Fibroblast of lung (primary cell): ENCODE measurements at places on chromosomes 11 and 22.

- no peaks in the 10 kb centered on the region for H3K4me1 ChIP-seq
- DNase-seq: no peak
- H3K27ac ChIP-seq: no peak overlapping the region
- H3K4me3 ChIP-seq: no peak overlapping the region
- H3K27me3 ChIP-seq: no peaks in the 10 kb centered on the region
Observed at GRCh38 chr22:49944399-49944891, 16.1 kb upstream of the PIM3 start.

DNA sequence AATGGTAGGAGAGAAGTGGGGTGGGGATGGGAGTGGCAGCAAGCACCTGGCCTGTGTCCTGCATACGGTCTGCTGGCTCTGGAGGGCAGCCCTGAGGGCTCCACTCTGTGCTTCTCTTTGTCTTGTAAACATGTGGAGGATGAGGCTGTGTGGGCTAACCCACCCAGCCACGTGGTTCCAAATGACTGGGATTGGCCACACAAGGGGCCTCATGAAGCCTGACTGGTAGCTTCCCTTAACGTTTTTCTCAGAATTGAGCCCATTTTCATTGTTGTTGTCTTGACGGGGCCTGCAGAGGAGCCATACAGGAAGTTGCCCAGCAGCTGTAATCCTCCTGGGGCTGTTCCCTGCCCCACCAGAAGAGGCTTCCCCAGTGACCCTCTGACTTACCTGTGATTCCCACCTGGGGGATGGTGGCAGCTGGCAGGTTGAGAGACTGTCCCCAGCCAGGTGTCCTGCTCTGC, 18.0 kb downstream of the DERL3 start:
- H3K27ac ChIP-seq: no peak overlapping the region
- H3K27me3 ChIP-seq: no peaks in the 10 kb centered on the region
- no peak for DNase-seq
- H3K4me1 ChIP-seq: no peaks in the 10 kb centered on the region
- H3K4me3 ChIP-seq: no peak overlapping the region
- peaks cover 32% of the 10 kb centered on the region for H3K36me3 ChIP-seq

GRCh38 chr11:30128269-30128932, 102.4 kb upstream of the FSHB start:
- H3K4me1 ChIP-seq: no peaks in the 10 kb centered on the region
- H3K27ac ChIP-seq: no peak overlapping the region
- no peaks in the 10 kb centered on the region for H3K36me3 ChIP-seq
- DNase-seq: peak; percentile 33
- H3K4me3 ChIP-seq: no peak overlapping the region
- no peaks in the 10 kb centered on the region for H3K27me3 ChIP-seq

GRCh38 chr11:67310246-67311050, 7.1 kb downstream of the SSH3 start:
- no peak overlapping the region for H3K27ac ChIP-seq
- DNase-seq: no peak
- peaks cover 2% of the 10 kb centered on the region for H3K36me3 ChIP-seq
- no peaks in the 10 kb centered on the region for H3K27me3 ChIP-seq
- no peak overlapping the region for H3K4me3 ChIP-seq

- H3K27me3 ChIP-seq: peaks cover 27% of the 10 kb centered on the region
- no peak overlapping the region for H3K4me3 ChIP-seq
- H3K36me3 ChIP-seq: no peaks in the 10 kb centered on the region
- H3K4me1 ChIP-seq: peaks cover 2% of the 10 kb centered on the region
- no peak for DNase-seq
- no peak overlapping the region for H3K27ac ChIP-seq
Observed at GRCh38 chr22:37210041-37210803, 2.1 kb downstream of the SSTR3 start.

GRCh38 chr22:45683680-45684079, 12.0 kb downstream of the ATXN10 start:
- no peak for DNase-seq
- H3K4me3 ChIP-seq: no peak overlapping the region
- H3K27me3 ChIP-seq: no peaks in the 10 kb centered on the region
- H3K27ac ChIP-seq: no peak overlapping the region
- H3K4me1 ChIP-seq: peaks cover 33% of the 10 kb centered on the region

DNA sequence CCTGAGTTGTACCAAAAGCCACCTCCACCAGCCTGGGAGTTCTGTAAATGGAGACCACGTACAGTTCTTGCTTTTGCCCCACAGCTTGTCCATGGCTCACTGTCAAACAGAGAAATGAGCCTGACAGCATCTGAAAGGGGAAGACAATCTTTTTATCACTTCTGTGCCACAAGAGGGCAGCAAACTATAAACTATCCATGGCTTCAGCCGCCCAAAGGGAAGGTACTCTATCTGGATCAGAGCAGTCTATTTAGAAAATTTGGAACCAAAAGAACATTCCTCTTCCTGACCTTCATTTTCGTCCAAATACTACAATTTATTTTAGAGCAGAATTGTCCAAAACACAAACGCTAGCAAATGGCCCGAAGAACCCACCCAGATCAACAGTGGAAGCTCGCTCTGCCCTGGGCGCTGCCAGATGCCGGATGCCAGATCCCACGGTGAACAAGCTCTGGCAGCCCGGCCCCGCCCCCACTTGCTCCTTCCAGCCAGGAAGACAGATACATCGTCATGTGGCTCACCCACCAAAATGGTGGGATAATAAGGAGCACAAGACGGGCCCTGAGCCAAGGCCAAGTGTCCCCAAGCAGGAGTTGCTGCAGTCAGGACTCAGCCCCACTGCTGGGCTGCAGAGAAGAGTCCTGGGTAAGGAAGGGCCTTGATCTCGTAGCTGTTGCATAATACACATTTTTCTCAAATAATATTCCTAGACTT, 23.9 kb upstream of the SCGB1A1 start:
- DNase-seq: peak; percentile 76
- peak overlapping the region; percentile 40 for H3K4me3 ChIP-seq
- H3K27ac ChIP-seq: no peak overlapping the region
- peaks cover 21% of the 10 kb centered on the region for H3K4me1 ChIP-seq
- H3K27me3 ChIP-seq: no peaks in the 10 kb centered on the region

GRCh38 chr11:1338201-1339065, 29.0 kb upstream of the TOLLIP start:
- no peak for DNase-seq
- no peak overlapping the region for H3K4me3 ChIP-seq
- no peaks in the 10 kb centered on the region for H3K36me3 ChIP-seq
- no peak overlapping the region for H3K27ac ChIP-seq
- peaks cover 9% of the 10 kb centered on the region for H3K27me3 ChIP-seq

DNA sequence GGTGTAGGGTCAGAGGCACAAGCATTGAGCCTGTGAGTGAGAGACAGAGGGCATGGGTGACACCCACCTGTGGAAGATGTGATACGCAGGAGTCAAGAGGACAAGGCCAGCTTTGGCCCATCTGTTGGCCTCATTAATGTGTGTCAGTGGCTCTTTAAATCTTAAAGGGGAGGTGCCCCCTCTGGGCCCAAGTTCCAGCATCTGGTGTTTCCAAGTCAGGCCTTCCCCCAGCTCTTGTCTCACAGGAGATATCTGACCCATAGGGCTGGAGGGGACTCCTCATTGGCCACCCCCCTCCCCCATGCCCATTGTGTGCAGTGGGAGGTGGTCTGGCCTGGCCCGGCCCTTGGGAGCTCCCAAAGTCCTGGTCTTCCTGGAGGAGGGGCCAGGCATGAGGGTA, 8.9 kb downstream of the KCNK7 start:
- peak; percentile 26 for DNase-seq
- H3K27me3 ChIP-seq: no peaks in the 10 kb centered on the region
- H3K4me1 ChIP-seq: peaks cover 8% of the 10 kb centered on the region

- no peak overlapping the region for H3K27ac ChIP-seq
- H3K4me1 ChIP-seq: no peaks in the 10 kb centered on the region
- DNase-seq: no peak
- peaks cover 6% of the 10 kb centered on the region for H3K27me3 ChIP-seq
Observed at GRCh38 chr11:2549876-2550605, 105.2 kb downstream of the KCNQ1 start.

DNA sequence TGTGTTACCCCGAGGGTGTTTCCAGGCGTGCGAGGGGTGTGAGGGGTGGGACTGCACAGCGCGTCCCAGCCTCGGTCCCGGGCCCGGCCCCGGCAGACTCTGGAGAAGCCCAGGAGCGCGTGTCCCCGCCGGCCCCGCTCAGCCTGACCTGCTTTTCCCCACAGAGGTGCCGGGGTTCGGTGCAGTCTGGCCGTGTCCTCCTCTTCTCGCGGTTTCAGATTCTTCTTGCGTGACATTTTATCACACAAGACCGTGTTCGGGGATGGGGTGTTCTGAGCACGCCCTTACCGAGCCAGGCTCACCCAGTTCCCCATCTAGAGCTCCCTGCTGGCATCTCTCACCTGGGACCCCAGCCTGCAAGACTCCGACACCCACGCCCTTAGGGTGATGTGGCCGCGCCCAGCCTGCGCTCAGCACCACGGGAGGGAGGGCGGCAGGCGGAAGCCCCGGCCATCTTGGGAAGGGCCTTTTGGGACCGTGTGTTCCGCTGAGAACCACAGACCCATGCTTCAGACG, 775.6 kb downstream of the BRD1 start:
- H3K4me3 ChIP-seq: no peak overlapping the region
- H3K4me1 ChIP-seq: no peaks in the 10 kb centered on the region
- no peaks in the 10 kb centered on the region for H3K27me3 ChIP-seq
- H3K27ac ChIP-seq: no peak overlapping the region
- peak; percentile 2 for DNase-seq
- no peaks in the 10 kb centered on the region for H3K36me3 ChIP-seq

DNA sequence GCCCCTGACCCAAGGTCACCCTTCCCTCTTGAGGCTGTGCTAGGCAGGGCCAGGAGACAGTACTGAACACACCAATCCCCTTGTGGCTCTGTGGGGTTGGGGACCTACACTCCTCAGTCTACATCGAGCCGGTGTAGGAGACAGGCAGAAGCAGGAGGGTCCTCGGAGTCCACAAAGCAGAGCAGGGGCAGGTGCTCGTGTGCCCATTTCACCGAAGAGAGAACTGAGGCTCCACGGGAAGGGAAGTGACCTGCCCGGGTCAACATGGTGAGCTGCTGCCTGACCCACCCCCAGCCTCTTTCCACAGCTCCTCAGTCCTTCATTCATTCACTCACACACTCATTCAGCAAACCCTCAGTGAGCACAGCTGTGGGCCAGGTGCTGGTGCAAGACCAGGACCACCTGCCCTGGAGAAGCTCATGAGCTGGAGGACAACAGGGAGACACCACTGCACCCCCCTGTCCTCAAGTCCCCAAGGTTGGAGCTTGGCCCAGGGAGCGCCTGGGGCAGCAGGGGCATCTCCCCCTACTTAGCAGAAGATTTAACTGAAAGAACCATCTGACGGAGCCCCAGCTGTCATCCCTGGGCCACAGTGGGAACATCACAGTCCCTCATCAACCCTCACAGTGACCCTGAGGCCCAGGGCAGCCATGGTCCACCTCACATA, 127.3 kb downstream of the MED15 start:
- no peak for DNase-seq
- no peak overlapping the region for H3K27ac ChIP-seq
- H3K4me1 ChIP-seq: no peaks in the 10 kb centered on the region
- peaks cover 7% of the 10 kb centered on the region for H3K27me3 ChIP-seq
- no peaks in the 10 kb centered on the region for H3K36me3 ChIP-seq

GRCh38 chr11:18634140-18635032, at the start of gene SPTY2D1:
Gene SPTY2D1 (minus strand): TSS chr11:18634342. CDS start chr11:18634257, 85 bp downstream.
- H3K4me3 ChIP-seq: peak within 1 kb of the TSS; percentile 93
- H3K27me3 ChIP-seq: no peaks in the 10 kb centered on the region
- H3K36me3 ChIP-seq: no peaks in the 10 kb centered on the region
- DNase-seq: peak; percentile 100

DNA sequence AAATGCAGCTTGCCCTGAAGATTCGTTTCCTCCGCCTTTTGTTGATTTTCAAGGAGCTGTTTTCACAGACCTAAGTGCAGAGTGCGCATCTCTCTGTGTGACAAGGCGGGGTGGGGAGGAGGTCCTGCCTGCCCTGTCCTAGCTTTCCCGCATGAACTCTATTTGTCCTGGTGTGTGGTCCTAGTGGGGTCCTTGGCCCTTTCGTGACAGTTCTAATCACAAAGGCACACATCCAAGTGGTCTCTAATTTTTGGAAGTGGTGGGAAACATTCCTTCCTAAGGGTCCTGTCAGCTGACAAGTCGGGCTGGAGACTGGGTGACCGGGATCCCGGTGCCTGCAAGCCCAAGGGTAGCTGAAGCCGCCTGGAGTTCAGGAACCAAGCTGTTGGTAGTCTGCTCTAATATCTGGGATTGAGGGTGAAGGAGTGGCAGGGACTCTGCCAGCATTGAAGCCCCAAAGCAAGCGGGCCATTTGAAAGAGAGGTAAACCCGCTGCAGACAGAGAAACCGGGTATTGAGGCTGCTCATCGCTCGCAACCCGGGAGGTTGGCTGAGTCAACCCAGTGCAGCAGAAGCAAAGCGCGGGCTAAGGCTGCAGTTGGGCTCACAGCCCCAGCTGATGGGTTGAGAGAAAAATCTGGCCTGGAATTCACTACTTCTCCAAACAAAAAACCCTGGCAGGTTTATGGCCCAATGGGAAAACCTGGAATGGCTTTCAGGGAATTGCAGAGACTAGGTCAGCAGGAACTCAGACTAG, 28.1 kb upstream of the FBXO3 start:
- H3K4me1 ChIP-seq: peaks cover 2% of the 10 kb centered on the region
- H3K27me3 ChIP-seq: peaks cover 5% of the 10 kb centered on the region
- H3K27ac ChIP-seq: no peak overlapping the region
- DNase-seq: peak; percentile 88
- peak overlapping the region; percentile 1 for H3K4me3 ChIP-seq

DNA sequence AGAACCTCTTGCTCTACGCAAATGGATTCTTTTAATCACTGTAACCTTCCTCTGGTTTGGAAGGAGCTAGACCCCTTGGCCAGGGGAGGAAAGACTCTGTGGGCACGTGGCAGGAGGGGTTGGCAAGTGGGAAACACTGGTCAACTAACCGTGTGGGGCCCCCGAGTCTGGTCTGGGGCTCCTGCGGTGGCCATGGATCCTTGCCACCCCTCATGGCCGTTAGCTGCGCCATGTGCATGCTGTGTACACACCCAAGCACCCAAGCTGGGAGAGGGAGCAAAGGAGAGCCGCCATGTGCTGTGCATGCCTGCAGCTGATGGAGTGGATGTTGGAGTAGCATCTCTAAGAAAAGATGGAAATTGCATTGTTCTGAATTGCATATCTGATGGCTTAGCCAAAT, 730.6 kb downstream of the FAM181B start:
- H3K4me1 ChIP-seq: no peaks in the 10 kb centered on the region
- no peaks in the 10 kb centered on the region for H3K36me3 ChIP-seq
- no peak overlapping the region for H3K27ac ChIP-seq
- DNase-seq: no peak
- no peak overlapping the region for H3K4me3 ChIP-seq

GRCh38 chr11:90243534-90243933, 20.7 kb upstream of the CHORDC1 start:
- H3K36me3 ChIP-seq: no peaks in the 10 kb centered on the region
- H3K4me1 ChIP-seq: no peaks in the 10 kb centered on the region
- no peaks in the 10 kb centered on the region for H3K27me3 ChIP-seq
- DNase-seq: no peak
- no peak overlapping the region for H3K4me3 ChIP-seq
- no peak overlapping the region for H3K27ac ChIP-seq

DNA sequence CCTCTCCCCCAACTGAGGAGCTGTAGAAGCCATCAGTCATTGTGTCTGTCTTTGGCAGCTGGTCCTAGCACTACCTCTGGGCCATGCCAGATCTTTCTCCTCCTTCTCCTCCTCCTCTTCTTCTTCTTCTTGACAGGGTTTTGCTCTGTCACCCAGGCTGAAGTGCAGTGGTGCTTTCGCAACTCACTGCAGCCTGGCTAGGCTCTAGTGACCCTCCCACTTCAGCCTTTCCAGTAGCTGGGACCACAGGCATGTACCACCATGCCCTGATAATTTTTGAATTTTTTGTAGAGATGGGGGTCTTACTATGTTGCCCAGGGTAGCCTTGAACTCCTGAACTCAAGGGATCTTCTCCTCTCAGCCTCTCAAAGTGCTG, 50.1 kb upstream of the SHANK2 start:
- H3K27me3 ChIP-seq: no peaks in the 10 kb centered on the region
- peaks cover 15% of the 10 kb centered on the region for H3K4me1 ChIP-seq
- no peak for DNase-seq
